COLO829 (cell line): ENCODE measurements at places on chromosomes 1 and 21.

DNA sequence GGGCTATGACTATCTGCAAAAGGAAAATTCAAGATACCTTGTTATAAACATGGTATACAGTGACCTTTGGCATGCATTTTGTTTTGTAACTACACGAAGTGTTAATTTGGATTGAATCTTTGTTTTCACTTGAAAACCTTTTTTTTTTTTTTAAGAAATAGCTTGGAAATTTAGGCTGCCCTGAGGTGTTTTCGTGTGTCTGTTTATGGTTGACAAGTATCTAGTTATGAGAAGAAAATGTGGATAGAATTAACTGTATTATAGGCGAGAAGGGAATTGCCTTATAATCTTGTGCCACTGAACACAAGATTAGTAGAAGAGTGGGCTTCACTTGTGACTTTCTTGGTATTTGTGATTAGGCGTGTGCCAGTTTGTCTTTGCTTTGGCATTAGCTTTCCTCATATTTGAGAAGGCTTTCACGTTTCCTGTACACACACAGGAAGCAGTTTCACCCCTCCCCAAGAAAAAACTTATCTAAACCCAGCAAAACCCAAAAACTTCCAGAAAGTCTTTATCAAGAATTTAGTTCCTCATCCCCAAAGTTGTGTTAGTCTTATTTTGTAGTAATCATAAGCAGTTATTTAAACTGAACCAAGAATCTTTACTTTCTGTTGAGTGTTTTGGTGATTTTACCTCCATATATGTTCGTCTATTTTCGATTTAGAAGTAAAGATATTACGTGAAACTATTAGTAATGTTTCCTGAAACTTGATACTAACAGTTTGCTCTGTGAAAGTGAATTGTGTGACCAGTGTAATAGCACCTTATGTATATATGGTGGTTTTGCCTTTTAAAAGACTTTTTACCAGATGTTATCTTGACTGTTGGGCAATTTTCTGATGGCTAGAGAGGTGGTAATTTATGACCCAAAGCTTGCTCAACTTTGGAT, 3.8 kb downstream of the DYRK1A start:
- no peak for DNase-seq

DNA sequence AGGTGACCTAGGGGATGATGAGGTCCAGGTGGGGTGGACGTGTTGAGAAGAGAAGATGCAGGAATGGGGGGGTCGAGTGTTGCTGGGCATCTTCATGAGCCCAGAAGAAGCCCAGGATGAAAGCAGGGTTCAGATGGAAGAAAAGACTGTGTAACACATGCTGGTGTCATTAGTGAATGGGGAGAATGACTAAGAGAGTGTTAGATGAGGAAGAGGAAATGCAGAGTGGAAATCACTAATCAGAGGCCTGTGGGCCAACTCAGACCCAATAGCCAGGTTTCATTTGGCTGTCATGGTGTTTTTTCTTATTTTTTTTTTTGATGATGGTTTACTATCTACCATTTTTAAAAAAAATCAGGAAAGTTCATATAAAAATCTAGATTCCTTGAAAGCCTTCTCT, 180.8 kb upstream of the CAMK1G start:
- DNase-seq = no peak

DNA sequence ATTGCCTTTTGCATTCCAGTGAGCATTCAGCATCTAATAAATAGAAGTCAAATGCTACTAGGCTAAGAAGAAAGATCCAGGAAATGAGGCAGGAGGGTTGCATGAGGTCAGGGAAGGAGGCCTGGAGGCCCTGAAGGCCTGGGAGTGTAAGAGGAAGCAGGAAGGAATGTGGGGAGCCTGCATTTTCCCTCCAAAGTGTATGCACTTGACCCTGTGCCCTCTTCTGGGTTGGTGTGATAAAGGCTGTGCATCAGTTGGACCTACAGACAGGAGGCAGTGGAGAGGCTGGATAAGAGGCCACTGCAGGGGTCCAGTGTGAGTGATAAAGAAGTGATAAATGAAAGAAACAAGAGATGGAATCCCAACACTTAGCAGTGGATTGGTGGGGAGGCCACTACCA, 20.4 kb downstream of the KIAA1614 start:
- no peak for DNase-seq

DNA sequence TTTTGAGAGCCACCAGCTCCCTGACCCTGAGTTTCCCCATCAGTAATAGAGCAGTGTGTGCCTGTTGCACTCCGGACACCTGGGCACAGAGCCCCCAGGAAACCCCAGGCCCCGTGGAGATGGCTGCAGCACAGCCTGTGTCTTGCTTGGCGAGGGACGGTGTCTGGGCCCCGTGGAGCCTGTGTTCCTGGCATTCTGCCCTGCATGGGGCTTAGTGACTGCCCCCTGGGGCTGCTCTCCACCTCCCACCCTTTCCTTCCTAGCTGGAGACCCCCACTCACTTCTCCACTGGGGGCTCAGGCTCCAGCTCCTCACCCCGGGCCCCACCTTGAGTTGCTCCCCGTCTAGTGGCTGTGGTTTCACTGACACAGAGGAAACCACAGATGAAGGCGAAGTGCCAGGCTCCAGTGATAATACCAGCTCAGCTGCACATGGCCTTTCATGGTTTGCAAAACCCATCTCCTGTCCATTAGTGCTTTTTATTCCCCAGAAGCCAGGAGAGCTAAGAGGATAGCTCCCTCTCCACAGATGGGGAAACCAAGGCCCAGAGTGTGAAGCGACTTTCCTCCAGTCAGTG, 39.4 kb downstream of the DMRTB1 start:
- DNase-seq = no peak

DNA sequence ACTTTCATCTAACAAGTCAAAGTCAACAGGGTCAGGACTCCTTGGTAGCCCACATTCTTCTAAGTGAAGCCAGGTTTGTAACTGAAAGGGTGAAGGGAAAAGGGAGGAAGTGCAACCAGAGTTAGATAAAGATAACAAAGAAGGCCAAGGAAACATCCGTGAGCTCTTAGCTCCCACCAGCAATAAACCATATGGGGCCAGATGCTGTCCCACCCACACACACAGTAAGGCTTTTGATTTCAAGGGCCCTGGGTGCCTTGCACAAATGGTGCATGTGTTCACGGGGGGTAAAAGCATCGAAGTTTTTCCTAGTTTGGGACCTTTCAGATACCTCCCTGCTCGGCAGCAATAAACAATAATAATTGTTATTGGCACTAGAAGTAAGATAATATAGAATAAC, 5.1 kb upstream of the TIAM1 start:
- no peak for DNase-seq

DNA sequence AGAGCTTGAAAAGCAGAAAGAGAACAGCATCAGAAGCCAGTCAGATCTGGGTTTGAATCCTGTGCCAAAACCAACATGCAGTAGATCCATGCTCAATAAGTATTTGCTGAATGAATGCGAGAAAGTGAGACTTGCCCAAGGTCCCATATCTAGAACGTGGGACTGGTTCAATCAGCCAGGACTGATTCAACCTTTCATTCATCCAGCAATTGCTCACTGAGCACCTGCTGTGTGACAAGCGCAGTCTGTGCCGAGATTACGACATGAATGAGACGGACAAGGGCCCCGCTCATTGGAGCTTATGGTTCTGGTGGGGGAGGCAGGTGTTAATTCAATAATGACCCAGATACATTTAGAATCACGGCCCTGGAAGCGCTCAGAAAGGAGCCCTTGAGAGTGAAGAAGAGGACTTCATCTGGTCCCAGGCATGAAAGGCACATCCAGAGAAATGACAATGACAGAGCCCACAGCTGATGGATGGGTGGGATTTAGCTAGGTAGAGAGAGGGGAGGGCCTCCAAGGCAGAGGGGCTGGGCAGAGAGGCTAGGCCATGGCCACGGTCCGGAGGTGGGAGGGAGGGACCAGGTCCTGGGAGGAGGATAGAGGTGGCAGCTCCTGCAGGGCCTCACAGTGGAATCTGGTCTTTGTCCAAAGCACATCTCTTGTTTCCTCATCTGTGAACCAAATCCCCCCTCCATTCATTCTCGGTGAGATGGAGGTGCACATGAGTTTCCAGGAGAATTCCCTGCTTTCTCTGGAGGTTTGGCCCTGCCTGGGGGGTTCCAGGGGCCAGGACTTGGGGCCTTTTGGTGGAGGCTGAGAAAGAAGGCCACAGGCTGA, 4.2 kb upstream of the FAM131C start:
- no peak for DNase-seq

- DNase-seq = no peak
Measured at GRCh38 chr1:194809665-194810064, 1623.3 kb upstream of the B3GALT2 start.

GRCh38 chr1:46512792-46513190, 23.2 kb downstream of the DMBX1 start:
- DNase-seq = no peak

DNA sequence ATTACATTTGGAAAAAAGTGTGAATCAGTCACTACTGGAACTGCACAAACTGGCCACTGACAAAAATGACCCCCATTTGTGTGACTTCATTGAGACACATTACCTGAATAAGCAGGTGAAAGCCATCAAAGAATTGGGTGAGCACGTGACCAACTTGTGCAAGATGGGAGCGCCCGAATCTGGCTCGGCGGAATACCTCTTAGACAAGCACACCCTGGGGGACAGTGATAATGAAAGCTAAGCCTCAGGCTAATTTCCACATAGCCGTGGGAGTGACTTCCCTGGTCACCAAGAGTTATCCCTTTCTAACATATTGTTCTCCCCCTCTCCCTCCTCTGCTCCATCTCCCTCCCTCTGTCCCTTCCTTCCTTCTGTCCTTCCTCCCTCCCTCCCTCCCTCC, 47.7 kb upstream of the RHOU start:
- no peak for DNase-seq

DNA sequence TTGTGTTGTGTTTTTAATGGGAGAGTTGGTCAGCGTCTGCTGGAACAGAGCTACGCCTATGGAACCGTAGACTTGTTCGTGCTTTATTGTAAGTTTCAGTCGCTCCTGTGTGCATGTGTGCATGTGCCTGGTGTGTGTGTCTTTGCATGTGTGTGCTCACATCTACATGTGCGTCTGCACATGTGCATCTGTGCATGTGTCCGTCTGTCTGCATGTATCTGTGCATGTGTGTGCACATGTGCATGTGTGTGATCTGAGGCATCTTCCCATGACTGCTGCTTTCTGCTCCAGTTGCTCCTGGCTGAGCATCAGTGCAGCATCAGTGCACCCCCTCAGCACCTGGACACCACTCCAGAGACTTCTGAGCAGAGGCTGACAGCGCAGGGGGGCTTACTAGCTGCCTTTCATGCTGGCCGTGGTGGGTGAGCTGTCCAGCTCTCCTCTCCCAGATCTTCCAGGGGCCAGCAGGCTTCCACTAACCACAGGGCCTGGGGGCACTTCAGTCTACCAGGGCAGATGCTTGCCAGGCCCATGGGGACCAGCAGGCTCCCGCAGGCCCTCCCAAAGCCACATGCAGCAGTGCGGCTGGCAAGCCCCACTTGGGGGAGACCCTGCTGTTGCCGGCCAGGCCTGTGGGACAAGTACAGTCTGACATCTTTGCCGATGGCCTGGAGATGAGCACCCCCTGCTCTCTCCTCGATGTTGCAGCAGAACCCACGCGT, 47.8 kb upstream of the PCBP3 start:
- no peak for DNase-seq

DNA sequence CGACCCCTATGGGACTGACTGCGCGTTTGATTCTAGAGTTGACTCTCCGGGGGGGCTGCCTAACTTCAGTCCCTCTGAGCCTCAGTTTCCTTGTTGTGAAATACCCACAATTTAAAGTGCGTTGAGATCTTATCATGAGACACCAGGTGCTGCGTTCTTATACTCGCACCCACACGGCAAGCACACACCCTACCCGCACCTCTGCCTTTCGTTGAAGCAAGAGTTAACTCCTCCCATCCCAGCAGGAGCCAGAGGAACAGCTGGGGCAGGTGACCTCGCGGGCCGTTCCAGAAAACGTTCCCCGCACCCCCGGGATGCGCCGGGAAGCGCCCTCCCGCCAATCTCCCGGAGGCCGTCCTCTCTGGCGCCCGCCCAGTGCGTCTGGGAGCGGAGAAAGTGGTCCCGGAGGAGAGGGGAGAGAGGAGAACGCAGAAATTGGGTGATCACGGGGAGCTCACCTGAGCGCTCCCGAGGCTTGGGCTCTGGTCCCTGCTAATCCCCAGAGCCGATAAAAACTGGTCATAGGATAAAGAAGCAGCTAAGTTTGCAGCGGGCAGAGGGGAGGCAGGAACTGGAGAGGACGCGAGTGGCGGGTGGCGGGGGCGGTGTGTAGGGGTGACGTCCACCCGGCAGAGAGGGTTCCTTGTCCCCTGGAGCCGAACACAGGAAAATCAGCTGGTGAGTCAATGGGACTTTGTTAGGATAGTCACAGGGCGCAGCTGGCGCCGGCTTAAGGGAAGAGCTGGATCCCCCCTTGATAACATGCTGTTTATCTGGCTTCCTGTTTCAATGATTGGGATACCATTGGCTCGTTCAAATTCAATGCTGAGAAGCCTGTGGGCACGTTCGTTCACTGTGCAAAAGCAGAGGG, 869 bp downstream of the NAV1 start:
- DNase-seq = peak; percentile 73

- DNase-seq = no peak
Measured at GRCh38 chr1:15915991-15916390, 59.9 kb downstream of the ZBTB17 start.

- no peak for DNase-seq
Measured at GRCh38 chr1:20152599-20152930, 13.4 kb downstream of the PLA2G2F start.

DNA sequence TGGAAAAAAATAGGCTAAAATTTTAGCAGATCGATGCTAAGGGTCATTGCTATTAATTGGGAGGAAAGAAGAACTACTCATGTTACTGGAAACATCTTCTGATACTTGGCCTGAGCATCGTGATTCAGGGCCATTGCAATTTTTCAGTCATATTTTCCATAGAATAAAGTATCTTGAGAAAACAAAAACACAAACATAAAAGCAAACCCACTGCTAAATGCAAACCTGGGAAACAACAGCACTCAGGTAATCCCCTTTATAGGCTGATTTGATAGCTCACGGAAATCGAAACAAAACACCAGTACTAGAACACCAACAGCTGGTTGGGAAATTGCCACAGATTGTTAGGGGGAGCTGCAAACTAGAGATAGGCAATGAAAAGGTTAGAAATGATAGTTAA, 172.9 kb upstream of the ESRRG start:
- no peak for DNase-seq

GRCh38 chr1:201556841-201557571, 18.1 kb downstream of the NAV1 start:
- DNase-seq = no peak

- DNase-seq = no peak
Measured at GRCh38 chr21:43758111-43758641, 17.9 kb downstream of the CSTB start.

GRCh38 chr1:117810553-117810952, 118.9 kb downstream of the GDAP2 start:
- no peak for DNase-seq

GRCh38 chr1:169163059-169163458, 56.6 kb downstream of the ATP1B1 start:
- DNase-seq = peak; percentile 85

GRCh38 chr1:167149793-167150491, 56.1 kb downstream of the STYXL2 start:
- DNase-seq = no peak

DNA sequence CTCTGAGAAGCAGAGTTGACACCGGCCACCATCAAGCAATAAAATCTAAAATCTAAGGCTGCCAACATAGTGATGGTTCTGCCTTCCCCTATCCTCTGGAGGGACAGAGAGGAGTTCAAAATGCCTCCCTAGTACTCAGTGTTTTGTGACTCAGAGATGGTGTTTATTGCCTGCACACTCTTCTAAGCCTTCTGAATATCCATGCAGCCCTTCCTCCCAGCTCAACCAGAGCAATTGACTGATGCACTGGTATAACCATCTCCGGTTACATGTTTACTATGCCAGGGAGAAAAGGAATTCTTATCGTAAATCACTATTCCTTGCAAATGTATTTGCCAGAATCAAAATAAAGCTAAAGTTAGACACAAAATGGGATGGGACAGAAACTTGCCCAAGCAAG, 132.9 kb upstream of the RAB4A start:
- DNase-seq = no peak
